ENCODE measurements at places on chromosomes 5 and 9.

GRCh38 chr5:125083981-125084380 is 337.5 kb upstream of the ZNF608 start:
- no peak for DNase-seq

DNA sequence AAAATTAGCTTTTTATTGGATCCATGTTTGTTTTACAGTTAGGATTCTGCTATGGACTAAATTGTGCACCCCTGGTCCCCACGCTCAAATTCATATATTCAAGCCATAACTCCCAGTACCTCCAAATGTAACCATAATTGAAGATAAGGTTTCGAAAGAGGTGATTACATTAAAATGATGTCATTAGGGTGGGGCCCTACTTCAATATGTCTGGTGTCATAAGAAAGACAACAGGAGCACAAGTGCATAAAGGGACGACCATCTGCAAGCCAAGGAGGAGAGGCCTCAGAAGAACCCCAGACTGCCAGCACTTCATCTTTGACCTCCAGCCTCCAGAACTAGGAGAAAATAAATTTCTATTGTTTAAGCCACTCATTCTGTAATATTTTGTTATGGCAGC is 7.4 kb upstream of the HNRNPA0 start:
- DNase-seq, result no peak

DNA sequence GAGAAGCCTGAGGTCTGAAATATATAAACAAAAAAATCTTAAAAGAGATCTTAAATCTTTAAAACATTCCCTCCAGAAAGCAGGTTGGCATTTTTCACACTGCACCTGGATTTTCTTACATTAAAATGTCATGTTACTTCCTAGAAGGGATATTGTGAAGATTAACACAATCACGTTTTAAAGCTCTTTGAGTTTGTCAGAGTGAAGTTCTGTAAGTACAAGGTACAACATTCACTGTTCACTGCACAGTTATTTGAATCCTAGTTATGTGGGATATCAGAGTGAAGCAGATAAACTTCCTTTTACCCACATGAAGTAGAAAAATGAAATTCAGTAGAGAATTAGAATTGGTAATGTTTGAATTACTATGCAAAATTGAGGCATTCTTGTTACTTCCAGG is 353.6 kb upstream of the RGMB start:
- no peak for DNase-seq

GRCh38 chr5:87541033-87541432 is 128.3 kb upstream of the CCNH start:
- DNase-seq, result no peak

- DNase-seq, result no peak
Measured at GRCh38 chr9:113620377-113621161, 157.0 kb downstream of the RGS3 start.

GRCh38 chr9:86042199-86042978 is 57.0 kb downstream of the GOLM1 start:
- DNase-seq, result no peak
